ENCODE measurements at places on chromosomes 2 and 18.

DNA sequence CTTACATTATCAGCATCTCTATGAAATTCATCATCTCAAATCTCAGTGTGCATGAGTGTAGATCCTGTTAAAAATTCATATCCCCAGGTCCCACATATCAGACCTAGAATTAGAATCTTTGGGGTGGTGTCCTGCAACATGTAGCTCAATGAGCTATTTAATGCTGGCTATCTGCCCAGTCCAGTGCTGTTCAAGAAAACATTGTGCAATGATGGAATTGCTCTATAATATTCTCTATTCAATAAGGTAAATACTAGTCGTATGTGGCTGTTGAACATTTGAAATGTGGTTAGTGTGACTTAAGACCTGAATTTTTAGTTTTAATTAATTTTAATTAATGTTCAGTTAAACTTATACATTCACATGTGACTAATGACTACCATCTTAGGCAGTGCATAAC lies 127.4 kb downstream of the NOL4 start:
- no peak for DNase-seq
- no peak overlapping the region for H3K27ac ChIP-seq
- H3K4me1 ChIP-seq, result no peaks in the 10 kb centered on the region
- H3K27me3 ChIP-seq, result no peaks in the 10 kb centered on the region

GRCh38 chr2:159086826-159087225 lies 118.4 kb downstream of the TANC1 start:
- H3K27me3 ChIP-seq, result no peaks in the 10 kb centered on the region
- H3K36me3 ChIP-seq, result no peaks in the 10 kb centered on the region
- no peak overlapping the region for H3K4me3 ChIP-seq
- H3K4me1 ChIP-seq, result peaks cover 7% of the 10 kb centered on the region

DNA sequence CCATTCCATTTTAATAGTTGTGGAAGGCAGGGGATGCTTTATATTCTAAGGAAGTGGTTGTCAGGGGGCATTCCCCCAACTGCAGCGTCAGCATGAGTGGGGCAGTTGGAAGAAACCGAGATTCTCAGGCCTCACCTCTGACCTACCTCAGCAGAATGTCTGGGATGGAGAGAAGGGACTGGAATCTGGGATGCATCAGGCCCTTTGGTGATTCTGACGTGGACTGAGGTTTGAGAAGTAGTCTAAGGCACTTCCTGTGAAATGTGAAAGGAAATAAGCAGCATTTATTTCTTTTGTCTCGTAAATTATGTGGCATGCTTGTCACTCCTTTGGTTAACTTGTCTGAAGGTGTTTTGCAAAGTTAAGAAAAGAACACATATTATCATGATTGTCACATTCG lies 540.7 kb upstream of the NETO1 start:
- no peaks in the 10 kb centered on the region for H3K27me3 ChIP-seq
- H3K4me1 ChIP-seq, result no peaks in the 10 kb centered on the region
- DNase-seq, result no peak

- H3K4me3 ChIP-seq, result no peak overlapping the region
- H3K4me1 ChIP-seq, result no peaks in the 10 kb centered on the region
- H3K27ac ChIP-seq, result no peak overlapping the region
- H3K27me3 ChIP-seq, result no peaks in the 10 kb centered on the region
- DNase-seq, result no peak
- peaks cover 1% of the 10 kb centered on the region for H3K36me3 ChIP-seq
Measured at GRCh38 chr2:31920962-31921361, 89.8 kb downstream of the MEMO1 start.

GRCh38 chr2:230203110-230203676 lies 16.6 kb downstream of the SP110 start:
- H3K4me1 ChIP-seq, result no peaks in the 10 kb centered on the region
- peaks cover 88% of the 10 kb centered on the region for H3K36me3 ChIP-seq
- H3K27ac ChIP-seq, result no peak overlapping the region
- no peak overlapping the region for H3K4me3 ChIP-seq
- no peaks in the 10 kb centered on the region for H3K27me3 ChIP-seq
- DNase-seq, result no peak

GRCh38 chr2:190481339-190481738 lies 53.2 kb downstream of the NEMP2 start:
- H3K27me3 ChIP-seq, result no peaks in the 10 kb centered on the region
- no peaks in the 10 kb centered on the region for H3K4me1 ChIP-seq
- DNase-seq, result no peak
- H3K4me3 ChIP-seq, result no peak overlapping the region
- H3K27ac ChIP-seq, result no peak overlapping the region
- no peaks in the 10 kb centered on the region for H3K36me3 ChIP-seq

DNA sequence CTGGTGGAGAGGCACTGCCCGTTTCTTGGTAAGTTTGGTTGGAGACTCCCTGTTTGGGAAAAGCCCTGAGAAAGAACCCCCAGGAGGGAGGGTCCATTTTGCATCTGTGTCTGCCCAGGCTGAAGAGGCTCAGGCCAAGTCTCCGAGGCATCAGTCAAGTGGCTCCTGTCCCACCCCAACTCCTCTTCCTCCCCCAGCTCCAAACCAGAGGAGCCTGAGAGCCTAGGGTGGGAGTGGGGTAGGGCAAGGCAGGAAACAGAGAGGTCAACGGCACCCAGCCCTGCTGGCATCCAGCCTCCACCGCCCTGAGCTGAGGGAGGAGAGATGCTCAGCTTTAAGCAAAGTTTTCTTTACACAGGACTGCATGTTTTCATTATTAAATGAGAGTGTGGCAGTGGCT lies 38.2 kb downstream of the CYP27C1 start:
- H3K4me3 ChIP-seq, result no peak overlapping the region
- H3K27me3 ChIP-seq, result no peaks in the 10 kb centered on the region

- H3K27me3 ChIP-seq, result no peaks in the 10 kb centered on the region
- DNase-seq, result no peak
- H3K4me1 ChIP-seq, result no peaks in the 10 kb centered on the region
- H3K27ac ChIP-seq, result no peak overlapping the region
Measured at GRCh38 chr18:3911413-3911812, 461.4 kb downstream of the TGIF1 start.

- no peak overlapping the region for H3K4me3 ChIP-seq
- H3K4me1 ChIP-seq, result no peaks in the 10 kb centered on the region
- H3K36me3 ChIP-seq, result no peaks in the 10 kb centered on the region
- DNase-seq, result no peak
- no peaks in the 10 kb centered on the region for H3K27me3 ChIP-seq
Measured at GRCh38 chr2:215658635-215659305, 222.9 kb upstream of the FN1 start.

DNA sequence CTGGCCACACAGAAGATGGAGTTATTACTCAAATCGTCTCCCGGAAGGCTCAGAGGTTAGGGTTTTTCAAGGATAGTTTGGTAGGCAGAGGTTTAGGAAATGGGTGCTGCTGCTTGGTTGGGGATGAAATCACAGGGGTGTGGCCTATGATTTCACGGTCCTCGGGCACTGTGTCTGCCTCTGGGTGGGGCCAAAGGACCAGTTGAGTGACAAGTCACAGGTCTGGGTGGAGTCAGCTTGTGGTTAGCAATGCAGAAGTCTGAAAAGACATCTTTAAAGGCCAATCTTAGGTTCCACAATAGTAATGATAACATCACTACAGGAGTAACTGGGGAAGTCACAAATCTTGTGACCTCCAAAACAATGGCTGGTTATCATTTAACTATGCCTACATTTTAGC lies 387.8 kb downstream of the ZNF521 start:
- H3K27me3 ChIP-seq, result no peaks in the 10 kb centered on the region
- no peak for DNase-seq
- H3K27ac ChIP-seq, result no peak overlapping the region

DNA sequence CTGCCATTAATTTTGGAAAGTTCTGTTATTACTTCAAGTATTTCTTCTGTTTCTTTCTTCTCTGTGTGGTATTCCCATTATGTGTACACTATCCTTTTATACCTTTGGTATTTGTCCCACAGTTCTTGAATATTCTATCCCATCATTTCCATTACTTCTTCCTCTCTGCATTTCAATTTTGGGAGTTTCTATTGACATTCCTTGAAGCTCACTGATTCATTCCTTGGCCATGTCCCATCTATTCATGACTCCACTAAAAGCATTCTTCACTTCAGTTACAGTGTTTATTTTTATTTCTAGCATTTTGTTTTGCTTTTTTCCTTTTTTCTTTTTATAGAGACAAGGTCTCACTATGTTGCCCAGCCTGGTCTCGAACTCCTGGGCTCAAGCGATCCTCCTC lies 30.3 kb downstream of the PROC start:
- no peaks in the 10 kb centered on the region for H3K27me3 ChIP-seq
- no peak overlapping the region for H3K27ac ChIP-seq
- H3K36me3 ChIP-seq, result no peaks in the 10 kb centered on the region
- no peak overlapping the region for H3K4me3 ChIP-seq
- no peaks in the 10 kb centered on the region for H3K4me1 ChIP-seq

DNA sequence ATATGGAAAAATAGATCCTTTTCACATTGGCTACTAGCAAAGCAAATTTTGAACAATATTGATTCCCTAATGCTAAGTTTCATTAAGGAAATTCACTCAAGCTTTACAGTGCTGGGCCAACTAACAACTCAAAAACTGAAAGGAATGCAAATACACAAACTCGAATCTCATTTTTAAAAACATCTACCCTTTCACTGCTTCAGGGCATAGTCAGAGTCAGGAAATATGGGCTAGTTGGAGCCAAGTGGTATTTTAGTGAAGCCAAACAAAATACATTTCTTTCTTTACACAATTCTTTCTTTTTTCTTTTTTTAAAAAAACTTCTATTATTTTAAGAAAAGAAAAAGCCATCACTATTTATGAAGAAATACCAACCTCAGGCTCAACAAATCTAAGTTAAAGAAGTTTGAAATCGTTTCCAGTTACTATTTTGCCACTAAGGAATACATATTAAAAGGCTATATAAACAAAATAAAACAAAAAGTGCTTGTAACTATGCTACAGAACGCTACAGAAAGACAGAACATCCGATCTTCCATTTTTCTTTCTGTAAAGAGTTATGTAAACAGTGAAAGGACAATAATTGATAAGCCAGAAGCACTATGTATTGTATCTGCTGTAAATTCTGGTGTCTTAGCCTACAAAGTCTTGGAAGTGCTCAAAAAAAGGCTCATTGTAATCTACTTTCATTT lies 113.6 kb upstream of the STK17B start:
- H3K36me3 ChIP-seq, result no peaks in the 10 kb centered on the region
- no peak overlapping the region for H3K27ac ChIP-seq
- no peak overlapping the region for H3K4me3 ChIP-seq
- H3K4me1 ChIP-seq, result peaks cover 22% of the 10 kb centered on the region
- no peak for DNase-seq
- no peaks in the 10 kb centered on the region for H3K27me3 ChIP-seq

GRCh38 chr2:227368574-227368973 lies 10.5 kb downstream of the TM4SF20 start:
- H3K4me3 ChIP-seq, result no peak overlapping the region
- no peaks in the 10 kb centered on the region for H3K36me3 ChIP-seq
- no peaks in the 10 kb centered on the region for H3K4me1 ChIP-seq
- no peaks in the 10 kb centered on the region for H3K27me3 ChIP-seq
- no peak overlapping the region for H3K27ac ChIP-seq
- no peak for DNase-seq

DNA sequence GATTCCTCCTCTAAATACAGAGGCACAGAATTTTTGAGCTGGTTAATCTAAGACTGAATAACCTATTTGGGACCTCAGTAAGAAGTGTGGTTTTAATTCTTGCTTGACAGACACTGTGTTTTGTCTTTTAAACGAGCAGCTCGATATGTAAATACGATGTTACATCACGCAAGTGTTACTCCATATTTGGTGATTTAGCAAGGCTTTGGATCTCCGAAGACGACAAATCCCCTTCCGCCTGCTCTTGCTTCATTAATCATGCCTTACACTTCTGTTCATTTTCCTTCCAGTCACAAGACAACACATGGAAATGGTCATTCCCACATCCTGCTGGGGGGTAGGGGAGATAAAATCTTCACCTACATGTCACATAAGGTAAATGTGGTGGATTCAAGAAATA lies 9.4 kb downstream of the BCL11A start:
- no peaks in the 10 kb centered on the region for H3K36me3 ChIP-seq
- no peak for DNase-seq
- no peak overlapping the region for H3K27ac ChIP-seq
- peaks cover 19% of the 10 kb centered on the region for H3K27me3 ChIP-seq

DNA sequence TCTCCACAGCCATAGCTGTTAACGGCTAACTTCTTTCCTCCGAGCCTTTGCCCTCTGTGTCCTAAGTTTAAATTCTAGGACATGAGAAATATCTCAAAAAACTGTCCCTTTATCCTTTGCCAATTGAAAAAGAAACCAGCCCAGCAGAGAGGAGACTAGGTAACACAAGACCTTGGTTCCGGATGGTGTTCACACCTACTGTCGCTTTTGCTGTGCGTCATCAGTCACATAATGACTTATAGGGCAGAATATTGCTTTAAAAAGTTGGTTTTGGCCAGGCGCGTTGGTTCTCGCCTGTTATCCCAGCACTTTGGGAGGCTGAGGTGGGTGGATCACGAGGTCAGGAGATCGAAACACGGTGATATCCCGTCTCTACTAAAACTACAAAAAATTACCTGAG lies 66.2 kb downstream of the SP3 start:
- DNase-seq, result no peak
- no peak overlapping the region for H3K4me3 ChIP-seq
- peaks cover 4% of the 10 kb centered on the region for H3K4me1 ChIP-seq
- H3K36me3 ChIP-seq, result no peaks in the 10 kb centered on the region

DNA sequence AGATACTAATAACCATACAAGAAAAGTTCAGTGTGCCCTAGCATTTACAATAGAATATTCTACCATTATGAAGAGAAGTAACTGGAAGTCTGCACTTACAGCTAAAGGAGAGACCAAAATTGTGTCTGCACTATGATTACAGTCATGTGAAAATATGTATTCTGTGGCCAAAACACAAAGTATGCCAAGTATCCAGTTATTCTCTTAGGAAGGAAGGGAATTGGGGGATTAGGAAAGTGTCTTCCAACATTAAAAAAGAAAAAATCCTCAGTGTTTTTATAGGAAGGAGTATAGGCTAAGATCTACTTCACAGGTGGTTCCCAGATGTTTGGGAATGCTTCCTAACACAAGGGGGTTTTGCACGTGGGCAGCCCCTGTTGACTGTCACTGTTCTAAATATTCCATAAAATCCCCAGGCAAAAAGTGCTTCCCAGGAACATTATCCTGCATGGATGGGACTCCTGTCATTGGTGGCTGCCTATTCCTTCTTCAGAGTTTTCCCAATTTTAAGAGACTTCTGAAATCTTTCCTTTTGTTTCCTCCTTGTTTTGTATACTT lies 180.2 kb upstream of the KLHL29 start:
- DNase-seq, result no peak
- no peaks in the 10 kb centered on the region for H3K36me3 ChIP-seq
- H3K27ac ChIP-seq, result no peak overlapping the region
- H3K4me1 ChIP-seq, result no peaks in the 10 kb centered on the region
- H3K4me3 ChIP-seq, result no peak overlapping the region

DNA sequence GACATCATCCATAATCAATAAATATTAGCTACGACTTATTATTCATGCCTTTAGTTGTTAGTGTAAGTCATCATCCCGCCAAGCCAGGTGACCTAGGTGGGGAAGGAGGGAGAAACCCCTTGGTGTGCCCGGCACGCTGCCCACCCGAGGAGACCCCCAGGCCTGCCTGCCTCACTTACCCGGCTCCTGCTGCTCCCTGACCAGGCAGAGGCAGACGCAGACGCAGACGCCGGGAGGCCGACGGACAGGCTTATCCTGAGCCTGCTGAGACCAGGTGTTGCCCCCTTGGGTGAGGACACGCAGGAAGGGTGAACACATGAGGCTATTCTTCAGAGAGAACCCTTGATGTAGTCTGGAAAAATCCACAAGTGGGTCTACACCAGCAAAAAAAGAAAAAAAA lies 401.8 kb downstream of the GALR1 start:
- no peak for DNase-seq
- no peak overlapping the region for H3K27ac ChIP-seq
- no peaks in the 10 kb centered on the region for H3K4me1 ChIP-seq
- H3K36me3 ChIP-seq, result no peaks in the 10 kb centered on the region
